ENCODE measurements at places on chromosomes 3 and 15. TPM values are rescaled to one million over a fixed set of nuclear protein-coding genes. Genes with fewer than 3 reads are reported as not detected.

GRCh38 chr3:4351164-4351855 is 48.1 kb downstream of the SETMAR start:
- H3K27ac ChIP-seq = no peak overlapping the region
- no peaks in the 10 kb centered on the region for H3K36me3 ChIP-seq
- no peaks in the 10 kb centered on the region for H3K27me3 ChIP-seq
- no peak overlapping the region for H3K4me3 ChIP-seq
- H3K4me1 ChIP-seq = no peaks in the 10 kb centered on the region
- no peak for DNase-seq

GRCh38 chr15:71777216-71777943 is 33.0 kb upstream of the NR2E3 start:
- no peaks in the 10 kb centered on the region for H3K36me3 ChIP-seq
- H3K27me3 ChIP-seq = no peaks in the 10 kb centered on the region
- no peak for DNase-seq
- no peak overlapping the region for H3K4me3 ChIP-seq

DNA sequence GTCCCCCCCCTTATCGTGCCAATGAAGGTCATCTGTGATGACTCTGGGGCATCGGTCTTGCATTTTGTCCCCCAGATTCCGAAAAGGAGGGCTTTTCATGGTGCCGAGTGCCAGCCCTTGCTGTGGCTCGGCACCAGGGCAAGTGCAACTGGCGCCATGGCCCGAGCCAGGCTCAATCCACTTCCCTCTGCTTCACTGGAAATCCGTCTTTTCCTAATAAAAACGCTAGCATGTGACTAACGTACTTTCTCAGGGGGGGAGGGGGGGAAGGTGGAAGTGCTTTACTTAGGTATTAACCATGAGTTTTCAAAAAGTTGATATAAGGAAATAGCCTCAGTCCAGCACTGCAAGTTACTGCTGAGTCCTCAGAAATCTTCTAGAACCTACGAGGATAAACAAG is 20.5 kb downstream of the TRPM1 start:
- H3K36me3 ChIP-seq = no peaks in the 10 kb centered on the region
- H3K4me1 ChIP-seq = peaks cover 52% of the 10 kb centered on the region
- H3K27ac ChIP-seq = no peak overlapping the region

Gene PDHB
- total RNA-seq = 153 TPM

Gene SCG3
- total RNA-seq = 44.2 TPM

Gene CA12
- total RNA-seq = 5.2 TPM
